ENCODE measurements at places on chromosomes 12 and 14. TPM values are rescaled to one million over a fixed set of nuclear protein-coding genes. Genes with fewer than 3 reads are reported as not detected.

ASB2 gene
- 0.50 TPM for total RNA-seq

TAS2R19 gene
- total RNA-seq, result 4.5 TPM

ARMH4 gene
- total RNA-seq, result 5.5 TPM

POTEG gene
- not detected for total RNA-seq

NTF3 gene
- 0.50 TPM for total RNA-seq

PTPRB gene
- 0.73 TPM for total RNA-seq

MSRB3 gene
- total RNA-seq, result 37.1 TPM

TMEM132D gene
- total RNA-seq, result not detected

PLCZ1 gene
- total RNA-seq, result not detected

IL23A gene
- 0.50 TPM for total RNA-seq

SMCO3 gene
- total RNA-seq, result 0.15 TPM

SLC8B1 gene
- 24.7 TPM for total RNA-seq

MANSC4 gene
- total RNA-seq, result not detected

KLRC1 gene
- 0.15 TPM for total RNA-seq

LRP1 gene
- 535 TPM for total RNA-seq

ANKRD33 gene
- 0.15 TPM for total RNA-seq

CELA1 gene
- not detected for total RNA-seq

TEAD4 gene
- 5.7 TPM for total RNA-seq

TESPA1 gene
- not detected for total RNA-seq

NFE2 gene
- total RNA-seq, result 1.2 TPM

Measured in smooth muscle cell of trachea (primary cell).